ENCODE measurements at places on chromosomes 4 and X.

DNA sequence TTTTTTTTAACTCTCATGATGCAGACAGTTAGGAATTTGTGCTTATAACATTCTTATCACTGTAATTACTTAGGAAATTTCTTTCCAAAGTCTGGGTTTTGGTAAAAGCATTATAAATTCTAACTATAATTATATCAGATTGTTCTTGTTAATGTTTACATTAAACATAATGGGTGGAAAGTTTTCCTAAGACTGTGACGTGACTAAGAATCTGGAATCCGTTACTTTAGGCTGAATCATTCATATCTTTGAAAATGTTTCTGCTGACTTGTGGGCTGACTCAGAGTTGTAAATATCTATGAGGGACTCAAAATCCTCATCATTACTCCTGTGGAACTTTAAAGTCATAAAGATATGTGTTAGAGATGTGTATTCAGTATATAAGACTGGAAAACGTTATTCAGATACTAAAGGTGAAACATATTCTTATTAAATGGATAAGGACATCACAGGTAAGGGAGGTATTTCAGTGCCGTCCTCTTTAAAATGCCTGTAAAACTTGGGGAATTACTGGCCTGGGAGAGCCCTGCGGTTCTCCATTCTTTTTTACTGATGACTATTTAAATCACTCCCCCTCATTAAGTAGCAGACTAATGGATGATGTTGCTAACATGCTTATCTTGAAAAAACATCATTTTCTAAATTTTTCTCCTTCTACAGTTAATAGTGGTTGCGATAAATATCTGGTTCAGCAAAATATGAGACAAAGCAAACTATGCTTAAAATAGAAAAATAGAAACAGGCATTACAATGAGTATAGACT is 159.0 kb downstream of the DCLK2 start:
- DNase-seq, result peak; percentile 5

DNA sequence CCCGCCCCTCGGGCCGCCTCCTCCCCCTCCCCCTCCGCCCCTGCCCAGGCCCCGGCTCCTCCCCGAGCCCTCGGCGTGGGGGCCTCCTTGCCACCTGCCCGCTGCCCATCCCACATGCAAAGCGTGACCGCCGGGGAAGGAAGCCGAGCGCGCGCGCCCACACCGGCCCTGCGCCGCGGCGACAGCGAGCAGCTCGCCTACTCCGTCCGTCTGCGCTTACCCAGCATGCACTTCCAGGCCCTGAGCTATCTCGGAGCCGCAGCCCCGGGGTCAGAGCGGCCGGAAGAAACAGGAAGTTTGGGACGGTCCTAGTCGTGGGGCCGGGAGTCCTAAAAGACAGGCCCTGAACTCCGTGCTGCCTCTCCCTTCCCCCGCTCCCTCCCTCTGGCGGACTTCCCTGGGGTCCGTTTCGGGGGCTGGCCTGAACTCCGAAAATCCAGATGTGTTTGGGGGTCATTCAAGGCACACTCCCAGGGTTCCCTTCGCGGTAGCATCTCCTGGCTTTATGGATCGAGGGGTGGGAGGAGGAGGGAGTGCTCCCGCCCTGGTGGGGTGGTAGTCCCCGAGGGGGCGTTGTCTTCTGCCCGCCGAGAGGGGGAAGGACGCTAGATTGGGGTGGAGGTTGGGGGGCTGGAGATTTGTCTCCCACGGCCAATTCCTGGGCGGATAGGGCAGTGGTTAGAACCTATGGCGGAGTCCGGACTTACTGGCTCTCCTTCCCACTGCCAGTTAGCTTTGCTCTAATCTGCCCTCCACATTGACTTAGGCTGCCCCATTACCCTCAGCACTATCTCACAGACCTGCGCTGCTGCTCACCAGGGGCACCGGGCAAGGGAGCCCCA is 25.0 kb upstream of the BCORL1 start:
- DNase-seq, result peak; percentile 2

DNA sequence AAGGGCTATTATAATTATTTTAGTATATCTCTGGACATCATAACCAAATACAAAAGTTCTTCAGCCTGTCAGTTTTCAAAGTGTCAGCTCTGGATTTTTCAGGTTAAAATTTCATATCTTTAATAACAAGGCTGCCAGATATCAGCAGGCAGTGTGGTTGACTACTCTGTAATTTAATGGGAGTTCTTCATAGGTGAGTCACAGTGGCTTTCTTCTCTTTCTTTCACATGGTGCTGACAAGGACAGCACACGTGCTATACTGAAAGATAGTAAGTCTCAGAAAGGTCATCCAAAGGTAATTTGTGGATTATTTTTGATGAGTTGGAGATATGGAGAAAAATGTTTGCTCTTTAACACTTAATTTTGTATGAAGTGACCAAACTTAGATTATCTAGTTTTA is 43.2 kb downstream of the GALNT7 start:
- DNase-seq, result no peak

DNA sequence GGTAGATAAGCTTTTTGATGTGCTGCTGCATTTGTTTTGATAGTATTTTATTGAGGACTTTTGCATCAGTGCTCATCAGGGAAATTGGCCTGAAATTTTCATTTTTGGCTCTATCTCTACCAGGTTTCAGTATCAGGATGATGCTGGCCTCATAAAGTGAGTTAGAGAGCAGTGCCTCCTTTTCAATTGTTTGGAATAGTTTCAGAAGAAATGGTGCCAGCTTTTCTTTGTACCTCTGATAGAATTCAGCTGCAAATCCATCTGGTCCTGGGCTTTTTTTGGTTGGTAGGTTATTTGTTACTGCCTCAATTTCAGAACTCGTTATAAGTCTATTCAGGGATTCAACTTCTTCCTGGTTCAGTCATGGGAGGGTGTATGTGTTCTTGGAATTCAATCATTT is 15.6 kb upstream of the TMPRSS11F start:
- no peak for DNase-seq

DNA sequence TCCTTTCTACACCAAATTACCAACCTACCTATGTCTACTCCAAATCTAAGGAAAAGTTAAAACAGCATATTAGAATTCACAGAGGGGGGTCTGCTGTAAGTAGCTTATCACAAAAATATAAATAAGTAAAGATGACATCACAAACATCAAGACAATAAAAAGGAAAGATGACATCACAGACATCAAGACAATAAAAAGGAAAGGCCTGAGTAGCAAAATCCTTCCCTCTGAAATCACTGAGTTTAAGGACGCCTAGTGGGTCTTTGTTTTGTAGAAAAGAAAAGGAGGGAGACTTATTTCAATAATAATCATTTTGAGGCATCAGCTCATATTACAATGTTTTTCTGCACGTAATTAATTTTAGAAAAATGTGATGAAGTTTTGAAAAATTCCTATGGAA is 707.0 kb upstream of the GRID2 start:
- DNase-seq, result no peak

- no peak for DNase-seq
These were observed 51.7 kb upstream of the VEGFC start for GRCh38 chr4:176844448-176844847.

DNA sequence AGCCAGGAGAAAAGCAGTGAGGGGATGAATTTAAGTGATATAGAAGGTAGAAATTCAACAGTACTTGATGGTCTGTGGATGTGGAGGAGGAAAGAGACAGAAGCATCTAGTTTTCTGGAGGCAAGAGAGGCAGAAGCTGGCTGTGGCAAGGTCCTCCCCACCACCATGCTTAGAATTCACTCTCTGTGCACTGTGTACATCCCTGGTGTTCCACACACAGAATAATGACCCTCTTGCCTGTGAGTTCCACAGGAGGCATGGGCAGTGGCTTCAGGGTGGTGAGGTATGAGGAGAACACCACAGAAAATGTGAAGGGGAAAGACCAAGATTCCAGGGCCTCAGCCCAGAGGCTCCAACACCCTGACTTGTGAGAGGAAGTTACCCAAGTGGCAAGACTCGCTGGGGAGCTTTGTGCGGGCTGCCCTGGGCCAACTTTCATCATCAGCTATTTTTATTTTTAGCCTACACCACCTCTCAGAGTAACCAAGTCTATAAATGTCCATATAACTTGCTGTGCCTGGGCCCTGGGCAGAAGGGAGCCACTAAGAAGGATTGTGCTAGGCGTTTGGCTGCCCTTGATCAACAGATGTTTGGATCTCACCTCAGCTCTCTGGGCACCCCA is 7.8 kb upstream of the INTS6L start:
- no peak for DNase-seq

DNA sequence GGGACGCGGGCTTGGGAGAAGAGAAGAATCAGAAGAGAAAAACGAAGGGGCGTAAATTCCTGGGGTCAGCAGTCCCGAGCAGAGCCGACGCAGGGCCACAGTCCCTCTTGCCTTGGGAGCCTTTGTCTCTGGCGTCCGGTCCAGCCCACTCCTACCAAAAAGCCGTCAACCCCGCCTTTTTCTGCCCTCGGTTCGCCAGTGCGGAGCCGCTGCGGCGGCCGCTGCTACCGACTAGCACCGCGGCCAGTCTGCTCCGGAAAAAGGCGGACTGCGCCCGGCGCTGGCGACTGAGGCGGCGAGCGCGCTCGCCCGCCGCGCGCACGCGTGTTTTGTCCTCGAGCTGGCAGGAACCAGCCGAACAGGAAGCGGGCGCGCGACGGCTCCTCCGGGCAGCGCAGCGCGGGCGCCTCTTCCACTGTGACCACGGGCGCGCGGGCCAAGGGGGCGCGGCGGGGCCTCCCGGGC is 502 bp downstream of the HNRNPDL start:
- no peak for DNase-seq

DNA sequence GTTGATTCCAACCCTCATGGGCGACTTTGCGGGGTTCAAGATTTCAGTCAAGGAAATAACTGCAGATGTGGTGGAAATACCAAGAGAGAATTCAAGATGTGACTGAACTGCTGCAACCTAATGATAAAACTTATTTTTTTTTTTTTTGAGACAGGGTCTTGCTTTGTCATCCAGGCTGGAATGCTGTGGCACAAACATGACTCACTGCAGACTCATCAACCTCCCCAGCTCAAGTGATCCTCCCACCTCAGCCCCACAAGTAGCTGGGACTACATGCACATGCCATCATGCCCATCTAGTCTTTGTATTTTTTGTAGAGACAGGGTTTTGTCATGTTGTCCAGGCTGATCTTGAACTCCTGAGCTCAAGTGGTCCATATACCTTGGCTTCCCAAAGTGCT is 19.5 kb upstream of the WDFY3 start:
- DNase-seq, result no peak

GRCh38 chr4:138815811-138816210 is 199.8 kb upstream of the NOCT start:
- no peak for DNase-seq

GRCh38 chr4:174406383-174406782 is 115.9 kb downstream of the HPGD start:
- no peak for DNase-seq

DNA sequence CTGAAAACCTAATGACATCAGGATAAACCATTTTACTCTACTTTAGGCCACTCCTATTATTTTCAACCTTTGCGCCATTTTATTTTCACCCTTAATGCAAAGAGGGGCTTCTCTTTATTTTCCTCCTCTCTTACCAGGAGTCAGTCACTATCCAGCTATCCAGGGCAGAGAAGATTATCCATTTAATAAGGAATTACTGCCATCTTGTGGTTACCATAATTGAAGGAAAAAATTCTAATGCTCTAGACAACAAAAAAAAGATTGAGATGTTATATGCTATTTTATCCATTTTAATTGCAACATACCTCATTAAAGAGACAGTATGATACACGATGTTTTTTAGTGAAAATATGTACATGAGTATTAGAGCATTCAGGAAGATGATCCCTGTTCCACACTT is 514.5 kb upstream of the FAM241A start:
- peak; percentile 39 for DNase-seq

All from SW 1271 (cell line).